Stimulated activated CD4-positive, alpha-beta T cell treated with anti-CD3 and anti-CD28 coated beads, Interleukin-1b, Interleukin-23, amount 100 ng/mL, for 1 hour (primary cell): ENCODE measurements at places on chromosomes 5 and 9.

DNA sequence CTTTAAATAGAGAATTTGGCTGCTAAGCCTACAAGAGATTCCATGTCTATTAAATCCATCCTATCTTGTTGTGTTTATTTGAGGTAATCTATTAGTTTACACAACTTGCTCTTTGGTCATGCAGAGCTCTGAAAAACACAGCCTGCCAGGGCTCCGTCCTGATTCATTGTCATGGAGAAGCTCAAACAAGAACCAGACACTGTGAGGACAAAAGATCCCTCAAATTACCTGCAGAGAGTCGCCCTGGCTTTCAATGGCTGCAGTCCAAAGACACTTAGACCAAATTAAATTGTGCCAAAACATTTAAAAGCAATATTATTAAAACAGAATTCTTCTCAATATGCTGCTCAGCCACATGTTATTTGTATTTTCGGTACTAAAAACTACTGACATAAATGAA is 60.1 kb downstream of the CDH18 start:
- DNase-seq = no peak

GRCh38 chr9:98219794-98220370 is 27.4 kb upstream of the CORO2A start:
- DNase-seq = no peak

- no peak for DNase-seq
These were observed 8.5 kb downstream of the GIN1 start for GRCh38 chr5:103111468-103111867.

DNA sequence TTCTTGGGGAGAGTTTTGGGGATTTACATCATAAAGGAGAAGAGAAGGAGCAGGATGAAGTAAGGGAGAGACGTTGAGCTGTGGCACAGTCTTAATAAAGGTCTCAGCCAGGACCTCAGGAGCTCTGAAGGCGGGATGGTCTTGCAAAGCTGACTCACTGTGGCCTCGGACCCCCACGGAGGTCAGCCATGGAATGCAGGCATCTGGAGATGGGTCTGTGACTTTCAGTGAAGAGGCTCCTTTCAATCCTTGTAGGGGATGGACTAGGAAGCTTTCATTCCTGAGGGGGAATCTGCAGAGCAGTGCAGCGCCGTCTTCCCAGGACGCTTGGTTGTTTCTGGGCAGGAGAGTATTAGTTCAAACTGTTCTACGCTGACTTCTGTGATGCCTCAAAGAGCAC is 65.7 kb upstream of the BASP1 start:
- no peak for DNase-seq

DNA sequence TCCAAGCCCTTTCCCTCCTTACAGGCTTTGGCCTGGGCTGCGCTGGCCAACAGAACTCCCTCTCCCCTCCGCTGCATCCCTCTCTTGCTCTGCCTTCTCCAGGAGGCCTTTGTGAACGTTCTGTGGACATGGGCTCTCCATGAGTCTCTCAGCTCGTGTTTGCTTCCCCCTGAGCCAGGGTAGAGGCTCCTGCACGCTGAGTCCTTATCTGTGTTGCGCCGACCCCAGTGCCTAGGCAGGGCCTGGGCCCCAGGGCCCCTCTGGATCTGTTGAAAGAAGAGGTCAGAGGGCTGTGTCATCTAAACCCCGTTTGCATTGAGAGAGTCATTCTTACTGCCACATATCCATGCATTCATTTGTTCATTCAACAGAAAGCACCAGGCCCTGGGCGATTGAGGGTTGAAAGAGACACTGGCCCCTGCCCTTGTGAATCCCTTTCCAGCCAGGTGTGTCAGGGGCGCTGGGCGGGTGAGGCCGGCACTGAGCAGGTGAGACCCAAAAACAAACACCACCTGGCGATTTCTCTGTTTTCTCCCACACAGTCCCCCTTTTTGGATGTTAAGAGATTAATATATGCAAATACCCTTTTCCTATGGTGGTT is 111.2 kb upstream of the IER5L start:
- no peak for DNase-seq

- no peak for DNase-seq
These were observed 195.8 kb downstream of the SLC12A2 start for GRCh38 chr5:128279345-128279744.
